Ureter (tissue), 1 donor: ENCODE measurements at places on chromosomes 7 and 10. TPM values are rescaled to one million over a fixed set of nuclear protein-coding genes. Genes with fewer than 3 reads are reported as not detected.

Gene C7orf57
- total RNA-seq = 0.42 TPM

Gene GRM3
- total RNA-seq = not detected

Gene ENO4
- total RNA-seq = 0.73 TPM

Gene SPDYE8
- not detected for total RNA-seq

Gene NET1
- total RNA-seq = 133 TPM
